ENCODE measurements at places on chromosomes 6 and 20.

- no peak for DNase-seq
These were observed 172.3 kb upstream of the CDYL start for GRCh38 chr6:4603856-4604369.

DNA sequence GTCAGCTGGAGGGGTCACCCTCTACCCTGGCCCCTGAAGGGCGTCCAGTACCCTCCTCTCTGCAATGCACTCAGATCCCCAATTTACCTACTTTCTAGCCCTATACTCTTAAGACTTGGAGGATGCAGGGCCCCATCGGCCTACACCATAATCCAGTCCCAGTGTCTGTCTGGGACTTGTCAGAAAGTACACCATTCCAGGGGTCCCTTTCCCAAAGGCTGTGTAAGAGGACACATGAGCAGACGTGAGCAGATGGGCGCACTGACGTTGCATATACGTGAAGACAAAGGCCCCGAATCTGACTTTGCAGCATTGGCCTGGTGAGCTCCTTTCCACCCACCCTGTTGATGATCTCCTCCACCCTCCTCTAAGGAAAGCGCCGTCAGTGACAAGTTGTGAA, 20.9 kb upstream of the SMOC2 start:
- no peak for DNase-seq

DNA sequence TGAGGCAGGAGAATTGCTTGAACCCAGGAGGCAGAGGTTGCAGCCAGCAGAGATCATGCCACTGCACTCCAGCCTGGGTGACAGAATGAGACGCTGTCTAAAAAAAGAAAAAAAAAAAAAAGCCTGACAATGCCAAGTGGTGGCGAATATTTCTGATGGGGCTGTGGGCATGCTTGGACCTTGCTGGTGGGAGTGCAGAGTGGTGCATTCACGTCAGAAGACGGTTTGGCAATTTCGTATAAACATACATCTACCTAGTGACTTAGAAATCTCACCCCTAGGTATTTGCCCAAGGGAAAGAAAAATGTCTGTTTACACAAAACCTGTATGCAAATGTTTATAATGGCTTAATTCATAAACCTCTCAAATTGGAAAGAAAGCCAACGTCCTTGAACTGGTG, 33.6 kb downstream of the CTCFL start:
- DNase-seq, result no peak

DNA sequence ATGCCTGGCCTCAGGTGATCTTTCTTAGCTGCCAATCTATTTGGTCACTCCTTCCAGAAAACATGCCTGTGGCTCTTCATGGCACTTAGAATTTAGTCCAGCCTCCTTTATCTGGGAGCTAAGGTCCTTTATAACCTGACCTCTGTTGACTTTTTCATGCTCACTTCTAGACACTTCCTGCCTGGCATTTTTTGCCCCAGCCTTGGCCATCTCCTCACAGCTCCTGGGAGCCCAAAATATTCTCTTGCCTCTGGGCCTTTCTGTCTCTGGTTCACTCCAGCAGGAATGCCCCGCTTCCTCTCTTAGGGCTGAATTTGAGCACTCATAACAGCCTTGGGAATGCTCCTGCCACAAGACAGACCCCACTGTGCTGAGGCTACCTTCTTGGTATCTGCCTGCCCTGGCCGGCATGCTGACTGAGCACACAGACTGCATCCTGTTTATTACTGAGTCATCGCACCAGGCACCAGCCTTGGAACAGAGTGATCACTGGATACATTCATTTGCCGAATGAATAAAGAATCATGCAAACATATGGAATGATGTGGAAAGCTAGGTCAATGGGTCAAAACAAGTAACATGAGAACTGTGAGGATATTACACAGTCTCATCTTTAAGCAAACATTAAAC, 5.8 kb upstream of the EEF1E1 start:
- no peak for DNase-seq

DNA sequence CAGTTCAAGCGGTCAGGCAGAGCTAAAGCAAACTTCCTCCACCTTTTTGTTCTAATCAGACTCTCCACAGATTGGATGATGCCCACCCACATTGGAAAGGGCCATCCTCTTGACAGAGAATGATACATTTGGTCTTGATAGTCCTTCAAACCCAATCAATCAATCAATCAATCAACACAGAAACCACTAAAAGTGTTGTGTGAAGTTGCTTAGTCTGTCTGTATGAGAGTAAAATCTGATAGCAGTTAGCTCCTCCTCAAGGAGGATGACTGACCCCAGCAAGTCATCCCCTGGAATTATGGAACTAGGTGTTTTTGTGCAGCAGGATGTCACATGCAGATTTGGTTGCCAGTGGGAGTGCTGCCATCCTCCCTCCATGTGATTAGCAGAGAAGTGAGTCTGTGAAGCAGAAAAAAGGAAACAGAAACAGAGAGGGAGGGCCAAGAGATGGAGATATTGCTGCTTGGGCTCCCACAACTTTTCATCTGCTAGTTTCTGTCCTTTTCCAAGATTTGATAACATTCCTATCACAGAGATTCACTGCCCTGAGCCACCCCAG, 32.0 kb upstream of the SSTR4 start:
- no peak for DNase-seq

DNA sequence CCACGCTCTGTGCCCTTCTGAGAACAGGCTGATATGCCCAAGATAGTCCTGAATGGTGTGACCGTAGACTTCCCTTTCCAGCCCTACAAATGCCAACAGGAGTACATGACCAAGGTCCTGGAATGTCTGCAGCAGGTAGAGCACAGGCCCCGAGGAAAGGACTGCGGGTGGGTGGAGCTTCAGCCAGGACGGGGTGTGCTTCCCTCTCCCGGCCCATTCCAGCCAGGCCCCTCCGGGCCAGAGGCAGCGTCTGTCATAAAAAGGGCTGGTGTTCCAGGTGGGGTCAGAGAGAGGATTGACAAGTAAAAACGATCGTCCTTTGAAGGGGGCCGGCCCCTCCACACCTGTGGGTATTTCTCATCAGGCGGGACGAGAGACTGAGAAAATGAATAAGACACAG, 1.3 kb downstream of the RTEL1 start:
- DNase-seq, result peak; percentile 62

DNA sequence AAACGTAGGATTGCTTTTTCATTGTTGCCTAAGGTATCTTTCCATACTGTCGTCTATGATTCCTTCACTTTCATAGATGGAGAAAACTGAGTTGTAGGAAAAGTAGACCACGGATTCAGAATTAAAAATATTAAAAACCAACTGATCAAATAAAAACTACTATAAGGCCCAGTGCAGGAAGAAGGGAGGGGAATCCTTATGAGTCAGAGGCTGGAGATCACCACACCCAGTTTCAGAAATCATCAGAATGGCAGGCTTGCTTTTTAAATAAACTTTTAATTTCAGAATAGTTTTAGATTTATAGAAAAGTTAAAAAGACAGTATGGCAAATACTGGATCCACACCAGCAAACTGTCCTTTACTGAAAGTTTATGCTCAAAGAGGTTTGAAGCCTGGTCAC, 32.0 kb upstream of the POPDC3 start:
- DNase-seq, result no peak

DNA sequence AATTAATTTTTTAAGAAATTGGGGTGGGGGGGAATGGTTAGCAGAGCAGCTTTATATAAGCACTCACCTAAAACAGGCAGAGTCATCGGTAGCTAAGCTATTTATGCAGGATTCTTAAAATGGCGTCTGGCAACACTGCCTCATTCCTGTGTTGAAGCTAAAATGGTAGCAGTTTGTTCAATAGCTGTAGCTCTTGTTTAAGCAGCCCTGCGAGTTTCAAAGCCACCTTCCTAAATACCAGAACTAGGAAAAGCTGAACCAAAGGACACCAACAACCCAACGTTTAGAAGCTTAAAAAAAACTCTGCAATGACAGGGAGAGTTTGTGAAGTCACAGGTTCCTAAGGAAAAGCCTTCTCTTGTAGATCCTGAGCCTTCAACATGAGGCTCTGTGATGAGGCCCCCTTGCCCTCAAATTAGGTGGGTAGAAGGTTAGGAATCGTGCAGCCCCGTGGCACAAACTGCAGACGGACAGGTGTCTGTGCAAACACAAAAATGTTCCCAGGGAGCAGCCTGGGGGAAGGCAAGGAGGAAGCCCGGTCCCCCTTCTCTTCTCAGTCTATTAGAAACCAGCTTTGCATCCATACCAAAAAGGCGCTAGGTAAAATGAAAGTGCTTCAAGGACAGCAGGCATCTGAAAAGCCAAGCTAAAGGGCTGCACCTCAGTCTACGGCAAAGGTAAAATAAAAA, 4.7 kb downstream of the ZMYND8 start:
- DNase-seq, result no peak

DNA sequence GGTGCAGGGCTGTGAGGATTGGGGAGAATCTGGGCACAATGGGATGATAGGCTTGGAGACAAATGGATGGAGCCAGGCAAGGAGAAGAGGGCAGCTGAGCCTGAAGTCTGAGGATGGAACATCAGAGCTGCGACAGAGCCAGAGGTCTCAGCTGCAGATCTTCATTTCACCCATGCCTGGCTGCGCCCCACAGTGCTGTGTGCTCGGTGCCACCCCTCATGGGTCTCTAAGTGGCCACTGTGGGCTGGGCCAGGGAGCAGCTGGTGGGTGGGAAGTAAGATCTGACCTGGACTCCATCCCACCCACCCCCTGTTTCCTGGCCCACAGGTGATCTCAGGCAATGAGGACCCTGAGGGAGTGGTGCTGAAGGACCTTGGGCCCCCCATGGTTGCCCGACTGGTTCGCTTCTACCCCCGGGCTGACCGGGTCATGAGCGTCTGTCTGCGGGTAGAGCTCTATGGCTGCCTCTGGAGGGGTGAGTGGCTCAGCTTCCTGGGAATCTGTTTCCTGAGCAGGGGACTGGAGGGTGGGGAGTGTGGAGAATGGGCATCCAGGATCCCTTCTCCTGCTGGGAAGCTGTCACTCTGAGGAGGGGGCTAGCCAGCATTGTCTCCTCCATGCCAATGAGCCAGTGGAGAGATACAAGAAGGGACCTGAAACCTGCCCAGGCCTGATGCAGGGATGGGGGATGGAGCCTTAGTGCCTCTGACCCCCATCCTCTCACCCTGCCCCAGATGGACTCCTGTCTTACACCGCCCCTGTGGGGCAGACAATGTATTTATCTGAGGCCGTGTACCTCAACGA, 6.5 kb downstream of the DDR1 start:
- DNase-seq, result peak; percentile 49

DNA sequence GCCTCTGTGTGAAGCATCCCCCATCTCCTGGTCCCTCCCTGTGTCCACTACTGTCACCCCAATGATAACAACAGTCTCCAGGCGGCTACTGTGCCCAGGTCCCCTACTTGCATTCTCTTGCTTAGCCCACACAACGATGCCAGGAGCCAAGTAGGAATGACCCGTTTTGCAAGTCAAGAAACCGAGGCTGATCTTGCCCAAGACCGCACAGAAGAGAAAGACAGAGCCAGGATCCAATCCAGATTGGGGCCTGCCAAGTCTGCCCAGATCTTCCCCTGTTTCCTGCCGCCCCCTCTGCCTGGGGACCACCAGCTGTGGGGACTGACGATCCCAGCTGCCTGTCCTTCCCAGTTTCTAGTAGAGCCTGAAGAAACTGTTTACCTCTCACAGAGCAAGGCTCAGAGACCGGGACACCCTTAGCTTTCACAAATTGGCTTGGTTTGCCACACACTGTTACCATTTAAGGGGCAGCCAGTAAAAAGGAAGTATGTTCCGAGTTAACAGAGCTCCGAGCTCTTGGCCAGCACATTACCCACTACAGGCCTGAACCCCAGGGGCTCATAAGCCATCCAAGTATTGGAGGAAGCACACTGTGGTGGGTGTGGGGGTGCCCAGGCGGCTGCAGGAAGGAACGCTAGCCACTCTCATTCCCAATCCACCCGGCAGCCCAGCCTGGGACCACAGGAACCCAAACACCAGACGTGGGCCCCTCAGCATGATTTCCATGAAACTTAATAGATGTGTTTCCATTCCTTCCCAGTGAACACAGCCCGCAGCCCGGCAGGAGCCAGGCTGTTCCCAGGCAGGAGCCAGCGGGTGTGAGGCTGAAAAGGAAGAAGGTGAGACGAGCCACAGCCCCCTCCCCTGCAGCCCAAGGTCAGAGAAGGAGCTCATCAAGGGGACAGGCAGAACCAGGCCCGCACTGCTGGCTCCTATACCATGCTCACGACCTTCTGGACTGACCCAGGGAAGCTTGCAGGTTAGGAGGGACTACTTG, 7.9 kb downstream of the KIAA1755 start:
- DNase-seq, result no peak
